ENCODE measurements at places on chromosomes 1 and 21.

- no peak for DNase-seq
Measured at GRCh38 chr1:1858382-1859086, 32.4 kb downstream of the GNB1 start.

GRCh38 chr1:192342842-192343241 lies 26.1 kb downstream of the RGS21 start:
- DNase-seq, result no peak

DNA sequence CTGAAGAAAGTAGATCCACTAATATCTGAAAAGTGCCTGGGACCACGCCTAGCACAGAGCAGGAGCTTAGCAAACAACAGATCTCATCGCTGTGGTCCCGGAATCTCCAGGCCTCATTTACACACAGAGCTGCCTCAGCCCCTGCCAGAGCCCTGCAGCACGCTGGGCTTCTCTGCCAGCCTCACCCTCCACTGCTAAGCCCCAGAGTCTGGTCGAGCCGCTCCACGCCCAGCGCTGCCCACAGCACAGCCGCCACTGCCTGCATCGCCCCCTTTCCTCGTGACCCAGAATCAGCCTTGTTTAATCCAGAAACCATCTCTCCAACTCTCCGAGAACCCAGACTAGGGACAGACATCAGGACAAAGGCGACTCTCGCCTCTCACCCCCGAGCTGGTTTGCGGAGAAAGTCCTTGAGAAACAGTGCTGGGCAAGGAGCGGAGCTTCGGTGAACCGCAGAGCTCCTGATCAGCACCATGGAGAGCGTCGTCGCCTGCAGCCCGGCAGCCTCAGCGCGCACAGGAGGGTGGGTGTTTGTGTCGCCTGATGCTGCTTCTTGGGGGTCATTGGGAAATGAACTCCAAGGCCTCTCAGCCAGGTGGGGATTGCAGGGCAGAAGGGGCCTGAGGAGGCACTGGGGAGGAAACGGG lies 145.1 kb downstream of the NPHP4 start:
- DNase-seq, result no peak

GRCh38 chr21:37430184-37430821 lies 63.7 kb downstream of the DYRK1A start:
- DNase-seq, result no peak

GRCh38 chr1:18944810-18945209 lies 11.7 kb downstream of the IFFO2 start:
- DNase-seq, result no peak

DNA sequence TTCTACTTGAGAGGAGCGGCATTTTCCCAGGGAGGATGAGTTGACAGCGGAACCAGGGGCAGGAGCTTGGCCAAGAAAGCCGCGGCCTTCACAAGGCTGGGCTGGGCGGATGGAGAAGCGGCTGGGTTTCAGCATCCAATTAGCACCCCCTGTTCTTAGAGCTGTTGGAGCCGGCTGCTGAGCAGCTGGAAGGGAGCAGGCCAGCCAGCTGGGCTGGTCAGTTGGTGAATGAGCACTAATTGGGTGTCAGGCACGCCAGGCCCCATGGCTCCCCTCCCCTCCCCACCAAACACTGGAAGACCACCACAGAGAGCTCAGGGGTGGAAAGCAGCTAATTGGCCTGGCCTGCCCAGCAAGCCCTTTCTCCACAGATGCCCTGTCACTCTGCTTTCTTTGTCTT lies 245.6 kb downstream of the RRAGC start:
- no peak for DNase-seq

DNA sequence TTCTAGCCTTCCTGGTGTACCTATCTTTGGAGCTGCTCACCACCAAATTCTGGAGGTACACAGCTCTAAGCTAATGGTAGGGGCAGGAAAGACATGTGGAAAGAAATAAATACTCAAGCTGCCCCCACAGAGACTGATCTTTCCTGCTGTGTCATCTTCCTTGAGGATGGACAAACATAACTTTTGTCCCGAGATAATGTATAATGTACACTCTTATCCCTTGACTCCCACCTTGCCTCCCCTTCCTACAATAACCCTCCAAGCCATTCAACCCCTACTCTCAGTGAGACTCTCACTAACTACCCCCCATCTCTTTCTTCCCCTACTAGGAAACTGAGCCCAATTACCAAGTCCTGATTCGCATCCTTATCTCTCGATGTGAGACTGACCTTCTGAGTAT lies 12.2 kb downstream of the ANXA9 start:
- DNase-seq, result no peak

GRCh38 chr1:202217516-202217915 lies 23.9 kb downstream of the LGR6 start:
- DNase-seq, result no peak

GRCh38 chr1:7541629-7542028 lies 229.5 kb upstream of the VAMP3 start:
- no peak for DNase-seq

GRCh38 chr1:156303241-156303640 lies 4.1 kb upstream of the VHLL start:
- no peak for DNase-seq

DNA sequence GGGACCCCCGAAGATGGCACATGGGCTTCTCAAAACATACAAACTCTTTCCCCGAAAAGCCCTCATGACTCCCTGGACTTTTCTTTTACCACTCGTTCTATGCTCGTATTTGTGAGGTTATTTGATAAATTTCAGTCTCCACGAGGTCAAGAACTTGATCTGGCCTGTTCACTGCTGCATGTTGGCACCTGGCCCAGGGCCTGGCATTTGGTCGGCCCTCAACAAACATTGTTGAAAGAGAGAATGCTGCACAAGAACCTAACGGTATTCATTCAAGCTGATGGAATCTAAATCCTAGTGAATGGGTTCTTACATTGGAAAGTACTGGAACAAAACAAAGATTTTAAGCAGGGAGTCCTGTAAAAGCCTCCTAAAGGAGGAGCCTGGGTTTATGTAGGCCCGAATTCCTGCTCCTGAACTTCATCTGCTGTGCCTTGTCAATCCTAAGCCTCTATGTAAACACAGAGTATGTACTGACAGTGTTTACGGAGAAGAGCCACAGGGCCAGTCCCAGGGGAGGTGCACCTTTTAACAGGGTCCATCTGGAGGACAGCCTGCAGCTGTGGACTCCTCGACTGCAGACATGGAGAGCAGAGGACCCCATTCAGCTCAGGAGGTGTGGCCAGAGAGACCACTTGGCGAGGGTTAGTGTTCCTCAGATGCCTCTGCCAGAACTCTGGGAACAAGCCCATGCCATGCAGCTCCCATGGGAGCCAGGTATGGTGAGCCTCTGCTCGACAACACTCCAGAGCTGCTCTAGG lies 46.9 kb downstream of the L1TD1 start:
- no peak for DNase-seq

DNA sequence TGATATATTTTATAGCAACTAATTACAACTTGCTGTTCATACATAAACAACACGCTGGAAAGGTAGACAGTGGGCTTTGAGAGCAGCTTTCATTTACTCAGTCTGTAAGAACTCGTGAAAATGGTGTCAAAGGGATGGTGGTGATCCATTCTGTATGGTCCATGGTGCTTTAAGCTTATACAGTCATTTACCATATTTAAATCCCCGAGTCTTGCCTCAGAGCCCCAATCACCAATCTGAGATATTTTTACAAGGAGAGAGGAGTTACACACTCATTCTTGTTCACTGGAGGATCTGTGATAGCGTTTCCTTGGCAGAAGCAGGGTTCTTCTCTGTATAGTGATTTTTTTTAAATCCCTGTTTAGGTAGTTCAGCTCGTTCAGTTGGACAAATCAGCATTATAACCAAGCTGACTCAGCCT lies 694.6 kb downstream of the USP25 start:
- DNase-seq, result no peak

- DNase-seq, result no peak
Measured at GRCh38 chr1:196607981-196608380, 259 bp downstream of the KCNT2 start.

GRCh38 chr1:21919520-21919919 lies 17.6 kb downstream of the HSPG2 start:
- DNase-seq, result no peak

DNA sequence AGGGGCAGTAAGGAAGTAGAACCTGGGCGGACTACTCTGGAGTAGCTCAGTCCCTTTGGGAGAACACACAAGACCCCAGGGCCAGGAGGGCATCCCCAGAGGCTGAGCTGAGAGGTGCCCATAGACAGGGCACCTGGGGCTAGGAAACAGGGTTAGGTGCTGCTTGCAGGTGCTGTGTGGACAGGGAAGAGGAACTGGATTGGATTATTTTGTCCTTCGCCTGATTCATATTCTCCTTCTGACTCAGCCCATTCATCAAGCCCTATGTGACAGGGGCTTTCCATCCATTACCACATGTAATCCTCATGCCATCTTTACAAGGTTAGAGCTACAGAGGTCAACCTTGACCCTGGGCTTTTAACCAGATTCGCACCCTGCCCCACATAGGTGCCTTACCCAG lies 183.9 kb downstream of the C1orf94 start:
- no peak for DNase-seq

DNA sequence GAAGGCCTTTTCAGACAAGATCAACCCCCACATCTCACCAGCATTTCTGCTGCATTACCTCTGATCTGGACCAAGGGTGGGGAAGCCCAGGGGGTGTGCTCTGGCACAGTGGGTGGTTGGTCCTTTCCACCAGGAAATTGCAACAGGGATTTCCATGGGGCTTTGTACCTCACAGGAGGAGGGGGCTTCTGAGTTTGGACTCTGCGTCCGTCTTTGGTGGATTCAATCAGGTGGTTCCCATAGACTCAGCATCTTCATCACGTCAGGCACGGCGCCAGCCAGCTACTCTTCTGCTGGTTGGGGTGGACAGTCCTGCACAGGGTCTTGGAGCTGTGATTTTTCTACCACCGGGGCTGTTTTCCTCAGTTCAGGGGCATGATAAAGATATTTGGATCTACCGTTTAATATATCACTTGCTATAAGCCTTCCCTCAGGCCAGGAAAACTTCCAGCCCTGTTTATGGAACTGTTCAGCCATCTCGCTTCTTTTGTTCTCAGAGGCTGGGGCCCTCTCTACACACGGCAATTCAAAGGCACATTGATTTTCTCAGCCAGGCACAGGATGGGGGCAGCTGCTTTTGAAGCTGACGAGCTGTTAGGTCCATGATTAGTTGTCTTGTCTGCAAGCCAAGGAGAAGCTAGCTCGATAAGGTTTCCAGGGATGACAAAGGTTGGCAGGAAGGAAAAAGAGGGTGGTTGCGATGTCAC lies 467.3 kb downstream of the CAMTA1 start:
- DNase-seq, result no peak

- no peak for DNase-seq
Measured at GRCh38 chr21:40416572-40416971, 430.4 kb downstream of the DSCAM start.

DNA sequence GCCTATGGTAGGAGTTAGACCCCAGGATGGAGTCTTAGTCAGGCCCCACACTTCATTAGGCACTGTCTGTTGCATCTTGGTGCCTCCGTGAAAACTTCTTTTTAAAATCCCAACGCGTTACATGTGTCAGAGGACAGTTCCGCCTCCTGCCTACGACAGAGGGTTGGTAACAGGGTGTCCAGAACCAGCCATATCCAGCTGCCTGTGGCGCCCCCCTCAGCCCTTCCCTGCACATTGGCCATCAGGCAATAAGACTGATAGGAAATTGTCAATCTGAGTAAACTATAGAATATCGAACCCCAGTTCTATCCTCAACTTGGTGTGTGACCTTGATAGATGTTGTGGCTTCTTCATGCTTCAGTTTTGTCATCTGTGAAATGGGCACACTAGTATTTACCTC lies 108.6 kb upstream of the CSF3R start:
- DNase-seq, result no peak

DNA sequence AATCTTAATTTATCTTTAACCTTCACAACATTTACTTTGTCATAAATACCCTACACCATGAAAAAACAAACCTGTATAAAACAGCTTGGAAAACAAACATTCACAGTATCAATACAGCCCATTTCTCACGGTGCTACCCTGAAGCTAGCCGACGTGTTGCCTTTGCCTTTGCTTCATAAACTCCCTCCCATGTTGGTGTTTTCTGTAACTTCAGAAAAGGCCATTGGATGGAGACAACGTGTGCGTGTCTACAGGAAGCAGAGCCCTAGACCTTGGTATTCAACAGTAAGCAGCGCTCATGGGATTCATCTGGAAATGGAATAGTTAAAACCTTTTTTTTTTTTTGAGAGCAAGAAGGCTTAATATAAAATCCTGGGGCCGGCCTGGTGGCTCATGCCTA lies 7.2 kb upstream of the PRDM15 start:
- DNase-seq, result no peak

DNA sequence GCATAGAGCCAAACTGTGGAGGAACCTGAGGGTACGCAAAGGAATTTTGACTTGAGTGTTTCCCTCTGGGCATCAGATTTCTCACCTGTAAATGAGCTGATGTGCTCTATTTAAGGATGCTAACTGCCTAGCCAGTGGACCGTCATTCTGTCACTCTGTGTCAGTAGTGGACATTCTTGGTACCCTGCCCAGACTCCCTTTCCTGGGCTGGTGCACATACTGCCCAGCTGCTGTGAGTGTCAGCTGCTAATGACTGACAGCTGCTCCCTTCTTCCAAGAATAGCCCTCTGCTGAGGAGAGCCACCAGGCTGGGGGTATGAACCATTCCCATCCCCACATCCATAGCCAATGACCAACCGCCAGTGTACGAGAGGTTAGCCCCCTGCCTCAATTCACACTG lies 193.1 kb upstream of the DAB1 start:
- DNase-seq, result no peak

- DNase-seq, result no peak
Measured at GRCh38 chr1:153527023-153527682, 8.6 kb downstream of the S100A6 start.

DNA sequence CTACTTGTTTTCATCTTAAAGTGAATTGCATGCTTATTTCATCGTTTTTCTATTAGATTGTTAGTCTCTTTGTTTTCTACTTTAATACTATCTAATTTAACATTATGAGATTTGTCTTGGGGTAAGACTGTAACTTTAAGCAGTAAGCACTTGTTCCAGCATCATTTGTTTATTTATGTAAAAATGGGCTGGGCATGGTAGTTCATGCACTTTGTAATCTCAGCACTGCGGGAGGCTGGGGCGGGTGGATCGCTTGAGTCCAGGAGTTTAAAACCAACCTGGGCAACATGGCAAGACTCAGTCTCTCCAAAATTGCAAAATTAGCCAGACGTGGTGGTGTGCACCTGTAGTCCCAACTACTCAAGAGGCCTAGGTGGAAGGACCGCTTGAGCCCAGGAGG lies 15.3 kb upstream of the PAXBP1 start:
- no peak for DNase-seq
